CD4-positive, CD25-positive, alpha-beta regulatory T cell (primary cell): ENCODE measurements at places on chromosomes 16 and 17. TPM values are rescaled to one million over a fixed set of nuclear protein-coding genes. Genes with fewer than 3 reads are reported as not detected.

Gene PDIA2
- total RNA-seq, result not detected

Gene HLF
- total RNA-seq, result 2.1 TPM

Gene ITGAD
- total RNA-seq, result not detected

Gene MYH3
- 7.9 TPM for total RNA-seq

GRCh38 chr17:7858522-7858810 is 663 bp downstream of the CYB5D1 start:
- no peaks in the 10 kb centered on the region for H3K36me3 ChIP-seq
- H3K4me1 ChIP-seq, result peaks cover 31% of the 10 kb centered on the region
- H3K27me3 ChIP-seq, result no peaks in the 10 kb centered on the region
- H3K27ac ChIP-seq, result peak overlapping the region; percentile 89
- peak overlapping the region; percentile 98 for H3K4me3 ChIP-seq

DNA sequence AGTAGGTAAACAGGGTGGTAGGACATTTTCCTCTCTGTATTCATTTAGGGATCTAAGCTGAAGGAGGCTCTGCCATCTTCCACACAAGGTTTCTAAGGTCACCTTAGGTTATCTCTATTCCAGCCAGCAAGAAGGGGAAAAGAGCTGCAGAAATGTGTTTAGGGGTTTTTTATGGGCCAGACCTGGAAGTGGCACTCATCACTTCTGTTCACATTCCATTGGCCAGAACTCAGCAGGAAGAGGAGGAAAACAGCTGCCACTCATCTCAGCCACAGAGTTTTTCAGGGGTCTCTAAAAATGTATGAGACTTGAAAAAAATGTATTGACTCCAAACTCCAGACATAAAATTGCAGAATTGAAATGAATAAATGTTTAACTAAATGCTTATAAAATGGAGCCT is 65.8 kb downstream of the FTO start:
- no peak overlapping the region for H3K27ac ChIP-seq
- H3K36me3 ChIP-seq, result no peaks in the 10 kb centered on the region
- no peaks in the 10 kb centered on the region for H3K27me3 ChIP-seq
- DNase-seq, result no peak
- peaks cover 7% of the 10 kb centered on the region for H3K4me1 ChIP-seq

- H3K4me1 ChIP-seq, result no peaks in the 10 kb centered on the region
- no peak for DNase-seq
- no peak overlapping the region for H3K27ac ChIP-seq
- no peaks in the 10 kb centered on the region for H3K36me3 ChIP-seq
- no peaks in the 10 kb centered on the region for H3K27me3 ChIP-seq
Measured at GRCh38 chr16:13402601-13403000, 501.2 kb downstream of the SHISA9 start.

DNA sequence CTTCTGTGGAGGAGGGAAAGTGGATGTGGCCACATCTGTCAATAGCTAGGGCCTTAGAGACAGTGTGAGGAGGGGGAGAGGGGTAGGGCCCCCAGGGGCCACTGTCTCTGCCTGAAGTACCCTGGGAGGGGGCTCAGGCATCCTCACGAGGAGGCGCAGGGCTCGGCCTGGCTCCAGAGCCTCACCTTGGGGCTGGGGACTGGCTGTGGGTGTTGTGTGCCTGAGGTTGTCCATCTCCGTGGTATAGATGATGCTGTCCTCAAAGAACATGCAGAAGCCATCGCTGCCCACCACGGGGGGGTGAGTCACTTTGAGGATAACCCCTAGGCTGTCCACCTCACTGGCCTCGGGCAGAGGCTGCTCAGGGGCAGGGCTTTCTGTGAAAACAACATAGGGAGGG is 12.1 kb downstream of the PLEKHG4 start:
- DNase-seq, result no peak
- no peaks in the 10 kb centered on the region for H3K36me3 ChIP-seq
- H3K4me1 ChIP-seq, result no peaks in the 10 kb centered on the region
- H3K4me3 ChIP-seq, result no peak overlapping the region
